ENCODE measurements at places on chromosomes 2 and 18.

- DNase-seq: peak; percentile 74
Observed at GRCh38 chr2:63050334-63051041, at the start of gene OTX1. OTX1 (plus strand) TSS chr2:63050830; CDS start chr2:63052991, 2,161 bp downstream.

DNA sequence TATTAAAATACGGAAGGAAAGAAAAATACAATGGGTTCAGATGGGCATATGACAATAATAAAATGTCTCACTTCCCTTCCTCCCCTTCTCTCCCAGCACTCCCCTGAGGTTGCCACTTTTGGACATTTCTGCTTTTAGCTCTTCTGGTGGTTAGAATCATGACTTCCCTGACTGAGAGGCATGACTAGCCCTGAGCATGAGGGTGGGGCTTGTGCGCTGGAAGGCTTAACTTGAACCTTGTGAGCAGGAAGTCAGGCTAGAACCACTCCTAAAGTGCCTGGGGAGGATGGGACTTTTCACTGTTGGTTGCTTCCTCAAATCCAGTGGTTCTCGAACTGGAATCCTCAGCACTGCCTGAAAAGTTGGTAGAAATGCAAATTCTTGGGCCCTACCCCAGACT lies 19.7 kb upstream of the ARHGAP25 start:
- no peak for DNase-seq

DNA sequence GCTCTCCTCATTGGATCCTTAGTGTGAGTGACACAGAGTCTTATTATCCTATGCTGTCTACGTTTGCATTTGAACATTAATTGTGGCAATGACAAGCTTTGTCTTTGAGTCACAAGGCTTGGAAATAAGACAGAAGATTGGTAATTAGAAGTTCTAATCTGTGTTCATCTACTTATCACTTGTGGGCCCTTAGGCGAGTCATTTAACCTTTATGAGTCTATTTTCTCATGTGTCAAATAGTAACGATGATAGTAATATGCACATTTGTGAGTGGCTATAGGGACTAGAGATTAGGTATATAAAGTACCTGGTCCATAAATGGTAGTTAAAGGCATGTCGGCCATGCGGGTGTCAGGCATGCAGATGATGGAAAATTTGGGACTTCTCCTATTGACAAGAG lies 105.6 kb upstream of the NABP1 start:
- DNase-seq: no peak

DNA sequence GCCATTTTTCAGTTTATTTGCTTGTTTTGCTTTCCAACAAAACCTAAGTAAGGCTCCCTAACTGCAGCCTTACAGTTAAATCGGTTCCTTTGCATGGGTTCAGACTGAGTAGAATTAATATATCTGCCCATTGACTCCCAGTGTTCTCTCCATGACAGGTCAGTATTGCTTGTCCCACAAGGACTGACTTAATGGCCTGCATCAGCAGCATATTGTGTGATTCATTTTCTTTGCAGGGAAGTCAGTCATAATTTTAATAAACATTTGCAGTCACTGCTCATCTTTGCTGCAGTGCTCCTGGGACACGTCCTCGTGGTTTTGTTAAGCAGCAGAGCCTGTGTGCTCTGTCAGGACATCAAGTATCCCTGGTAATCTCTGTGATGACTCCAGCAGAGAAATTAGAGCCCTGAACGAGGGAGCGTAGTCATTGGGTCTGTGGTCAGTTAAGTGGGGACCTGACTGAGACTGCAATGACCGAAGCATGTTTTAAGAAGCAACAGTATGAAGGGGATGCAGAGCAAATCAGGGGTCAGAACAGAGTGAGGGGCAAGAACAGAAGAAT lies 93.3 kb downstream of the CDH20 start:
- DNase-seq: no peak
